Fibroblast of skin of back (primary cell): ENCODE measurements at places on chromosomes 7 and 10.

DNA sequence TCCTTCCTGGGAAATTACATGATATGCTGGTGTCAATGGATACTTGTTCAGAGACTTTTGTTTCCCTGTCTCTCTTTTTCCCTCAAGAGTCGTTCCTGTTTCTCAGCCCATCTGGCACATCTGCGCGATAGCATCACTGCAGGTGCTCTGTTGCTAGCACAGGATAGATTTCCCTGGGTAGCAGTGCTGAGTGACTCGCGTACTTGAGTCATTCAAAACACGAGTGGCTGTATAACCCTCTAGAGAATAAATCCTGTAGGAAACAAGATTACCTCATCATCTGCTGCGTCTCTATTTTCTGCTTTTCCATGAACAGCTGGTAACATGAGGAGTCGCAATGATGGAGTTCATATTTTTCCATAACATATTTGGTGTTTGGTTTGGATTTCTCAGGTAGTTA lies 452.0 kb upstream of the FZD8 start:
- no peak for DNase-seq

GRCh38 chr10:111128331-111129180 lies 51.7 kb downstream of the ADRA2A start:
- peak; percentile 17 for DNase-seq

DNA sequence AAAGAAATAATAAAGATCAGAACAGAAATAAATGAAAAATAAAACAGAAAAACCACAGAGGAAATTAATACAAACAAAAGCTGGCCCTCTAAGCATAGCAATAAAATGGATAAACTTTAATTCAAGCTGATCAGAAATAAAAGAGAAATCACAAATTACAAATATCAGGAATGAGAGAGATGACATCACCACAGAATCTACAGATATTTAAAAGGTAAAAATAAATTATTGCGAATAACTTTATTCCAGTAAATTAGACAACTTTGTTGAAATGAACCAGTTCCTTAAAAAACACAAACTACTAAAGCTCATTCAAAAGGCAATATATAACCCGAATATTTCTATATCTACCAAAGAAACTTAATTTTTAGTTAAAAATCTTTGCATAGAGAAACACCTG lies 131.7 kb downstream of the PPP1R3A start:
- DNase-seq, result no peak

DNA sequence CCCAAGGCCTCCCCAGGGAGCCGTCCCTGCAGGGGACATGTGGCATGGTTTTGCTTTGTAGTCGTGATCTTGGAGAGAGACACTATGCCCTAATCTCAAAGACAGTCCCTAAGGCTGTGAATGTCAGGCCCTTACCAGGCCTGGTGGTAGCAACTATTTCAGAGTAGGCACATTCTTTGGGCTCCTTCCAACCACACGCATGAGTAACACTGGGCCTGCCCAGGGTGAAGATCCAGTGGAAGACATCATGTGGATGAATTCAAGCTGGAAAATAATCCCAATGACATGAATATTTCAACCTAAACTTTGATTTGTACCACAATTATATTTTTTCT lies 39.5 kb upstream of the INSIG1 start:
- DNase-seq, result peak; percentile 97

DNA sequence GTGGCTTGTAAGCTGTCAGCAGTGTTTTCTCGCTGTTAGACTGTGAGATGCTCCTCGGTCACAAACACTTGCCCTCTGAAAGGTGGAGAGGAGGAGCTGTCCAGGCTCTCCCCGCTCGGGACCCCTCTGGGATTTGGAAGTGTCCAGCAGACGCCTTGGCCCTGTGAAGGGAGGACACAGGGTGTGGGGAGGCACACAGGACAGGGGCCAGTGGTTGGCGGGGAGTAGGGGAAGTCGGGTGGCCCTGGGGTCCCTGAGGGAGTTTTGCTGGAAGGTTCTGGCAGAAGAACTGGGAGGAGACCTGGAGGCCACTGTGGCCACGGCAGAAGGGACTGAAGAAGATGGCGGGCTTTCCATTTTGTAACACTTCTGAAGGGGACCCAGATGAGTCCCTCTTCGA lies 47.2 kb upstream of the DPYSL4 start:
- DNase-seq, result no peak

- peak; percentile 75 for DNase-seq
These were observed 101.9 kb upstream of the TNRC18 start for GRCh38 chr7:5525271-5526099.

DNA sequence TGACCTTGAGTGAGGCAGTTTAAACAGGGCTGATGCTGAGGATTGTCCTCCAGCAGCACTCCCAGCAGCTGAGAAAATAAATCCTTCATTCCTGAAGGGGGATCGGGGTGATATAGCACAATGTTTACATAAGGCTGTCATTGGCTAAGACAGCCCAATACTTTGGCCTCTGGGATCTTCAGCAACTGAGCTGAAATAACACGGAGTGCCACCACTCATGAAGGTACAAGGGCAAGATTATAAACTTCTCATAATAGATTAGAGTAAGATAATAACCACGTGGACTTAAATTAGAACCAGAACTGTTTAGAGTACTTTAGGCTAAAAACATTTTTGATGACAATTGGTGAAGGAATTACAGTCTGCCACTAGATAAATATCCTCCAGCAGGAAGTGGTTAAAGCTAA lies 70.0 kb upstream of the PAPSS2 start:
- peak; percentile 52 for DNase-seq

GRCh38 chr7:50474382-50475160 lies 24.4 kb upstream of the FIGNL1 start:
- no peak for DNase-seq

DNA sequence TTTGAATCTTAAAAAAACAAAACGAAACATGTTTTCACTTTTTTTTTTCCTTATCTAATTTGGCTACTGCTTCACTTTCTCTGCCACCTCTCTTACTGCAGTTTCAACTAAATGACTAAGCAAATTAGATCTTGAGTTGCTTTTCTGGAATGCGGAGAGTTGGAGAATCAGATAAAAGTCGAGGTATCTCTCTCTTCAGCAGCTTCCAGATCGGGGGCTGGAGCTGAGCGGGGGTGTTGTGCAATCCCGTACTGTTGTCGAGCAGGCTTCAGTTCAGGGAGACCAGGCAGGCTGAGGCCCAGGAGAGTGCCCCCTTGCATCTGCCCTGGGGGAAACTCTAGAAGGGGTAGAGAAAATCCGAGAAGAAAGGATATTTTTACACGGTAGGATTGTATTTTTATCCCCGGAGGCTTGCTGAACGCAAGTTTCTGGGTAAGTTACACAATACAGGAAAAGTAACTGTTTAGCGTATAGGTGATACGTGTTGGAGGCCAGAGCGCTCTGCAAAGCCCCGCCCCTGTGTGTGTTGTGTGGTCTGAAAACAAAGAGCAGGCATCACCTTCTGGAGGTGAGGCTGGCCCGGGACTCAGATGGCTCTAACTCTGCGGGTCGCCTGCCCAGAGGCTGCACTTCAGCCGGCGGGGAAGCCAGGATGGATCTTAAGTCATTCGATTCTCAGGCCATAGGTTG lies 116.6 kb downstream of the KLF6 start:
- DNase-seq, result peak; percentile 58

DNA sequence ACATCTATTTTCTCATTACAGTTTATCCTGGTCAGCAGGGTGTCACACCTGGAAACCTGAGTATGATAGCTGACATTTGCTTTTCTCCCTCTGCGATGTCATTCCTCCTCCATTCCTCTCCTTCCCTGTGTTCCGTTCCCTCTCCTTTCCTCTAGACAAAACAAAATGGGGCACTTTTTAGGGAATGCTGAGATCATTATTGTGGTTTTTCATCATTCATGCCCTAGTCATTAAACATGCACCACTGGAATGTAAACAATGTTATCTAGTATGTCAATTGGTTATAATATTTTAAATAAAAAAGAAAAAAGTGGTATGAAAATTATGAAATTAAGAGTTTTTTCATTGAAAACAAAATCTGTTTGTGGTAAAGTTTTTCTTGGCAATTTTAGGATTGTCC lies 132.6 kb downstream of the MAPK8 start:
- DNase-seq, result peak; percentile 88

DNA sequence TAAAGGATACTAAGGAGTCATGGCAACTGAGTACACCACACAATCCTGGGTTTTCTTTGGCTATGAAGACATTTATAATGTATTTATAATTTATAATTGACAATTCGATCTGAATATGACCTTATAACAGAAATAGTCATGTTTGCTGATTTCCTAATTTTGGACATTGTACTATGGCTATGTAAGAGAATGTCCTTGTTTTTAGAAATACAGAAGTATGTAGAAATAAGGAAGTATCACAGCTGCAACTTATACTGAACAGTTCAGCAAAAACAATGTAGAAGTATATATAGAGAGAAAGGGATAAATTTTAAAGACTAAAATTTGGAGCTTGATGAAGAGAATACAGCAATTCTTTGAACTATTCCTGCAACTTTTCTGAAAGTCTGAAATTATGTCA lies 32.6 kb downstream of the PRLHR start:
- DNase-seq, result no peak

DNA sequence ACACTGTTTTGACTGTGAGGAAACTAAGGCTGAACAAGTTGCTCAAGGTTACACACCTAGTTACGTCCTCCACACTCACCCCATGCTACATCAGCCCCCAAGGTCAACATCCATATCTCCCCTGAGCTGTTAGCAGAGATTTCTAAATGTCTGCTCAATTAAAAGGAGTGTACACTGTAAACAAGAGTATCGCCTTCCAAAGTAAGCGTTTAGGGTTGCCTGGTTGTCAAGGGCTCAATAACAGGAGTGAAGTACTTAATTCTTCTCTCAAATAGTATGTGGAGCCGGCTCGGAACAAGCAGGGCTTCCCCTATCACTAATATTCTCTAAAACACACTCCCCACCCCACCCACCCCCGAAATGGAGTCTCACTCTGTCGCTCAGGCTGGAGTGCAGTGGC lies 412.8 kb upstream of the GALNT17 start:
- DNase-seq, result no peak

- no peak for DNase-seq
These were observed 7.5 kb upstream of the TECTB start for GRCh38 chr10:112275512-112276245.

GRCh38 chr7:45647967-45648670 lies 74.0 kb downstream of the ADCY1 start:
- no peak for DNase-seq

DNA sequence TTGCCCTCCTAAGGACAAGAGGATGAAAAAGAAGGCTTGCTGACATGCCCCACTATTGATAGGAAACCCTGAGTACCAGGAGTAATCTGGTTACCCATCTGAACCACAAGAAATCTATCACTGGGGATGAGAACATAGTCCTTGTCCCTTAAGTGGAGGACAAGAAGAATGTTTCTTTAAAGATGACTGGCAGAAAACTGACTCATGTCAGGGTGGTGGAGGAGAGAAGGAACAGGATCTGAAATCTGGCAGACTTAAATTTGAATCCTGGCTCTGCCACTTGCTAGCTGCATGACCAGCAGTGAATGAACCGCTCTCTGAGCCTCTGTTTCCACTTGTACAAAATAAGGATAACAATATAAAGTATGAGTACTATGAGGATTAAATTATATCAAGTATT lies 38.9 kb upstream of the XPNPEP1 start:
- DNase-seq, result peak; percentile 73

DNA sequence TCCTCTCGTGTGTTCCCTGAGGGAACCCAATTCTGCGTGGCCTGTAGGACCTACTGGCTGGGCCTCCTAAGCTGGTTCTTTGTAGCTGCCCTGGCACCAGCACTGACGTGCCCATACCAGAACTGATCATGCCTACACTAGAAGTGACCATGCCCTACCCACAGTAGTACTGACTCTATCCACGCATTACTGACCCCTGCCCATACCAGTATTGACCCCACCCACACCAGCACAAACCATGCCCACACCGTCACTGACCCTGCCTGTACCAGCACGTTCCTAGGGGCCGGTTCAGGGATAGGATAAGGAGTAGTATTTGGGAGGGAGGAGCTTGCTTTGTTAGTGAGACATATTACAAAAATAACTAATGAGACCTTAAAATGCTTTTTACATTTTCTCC lies 88.0 kb downstream of the DOCK1 start:
- DNase-seq, result no peak

DNA sequence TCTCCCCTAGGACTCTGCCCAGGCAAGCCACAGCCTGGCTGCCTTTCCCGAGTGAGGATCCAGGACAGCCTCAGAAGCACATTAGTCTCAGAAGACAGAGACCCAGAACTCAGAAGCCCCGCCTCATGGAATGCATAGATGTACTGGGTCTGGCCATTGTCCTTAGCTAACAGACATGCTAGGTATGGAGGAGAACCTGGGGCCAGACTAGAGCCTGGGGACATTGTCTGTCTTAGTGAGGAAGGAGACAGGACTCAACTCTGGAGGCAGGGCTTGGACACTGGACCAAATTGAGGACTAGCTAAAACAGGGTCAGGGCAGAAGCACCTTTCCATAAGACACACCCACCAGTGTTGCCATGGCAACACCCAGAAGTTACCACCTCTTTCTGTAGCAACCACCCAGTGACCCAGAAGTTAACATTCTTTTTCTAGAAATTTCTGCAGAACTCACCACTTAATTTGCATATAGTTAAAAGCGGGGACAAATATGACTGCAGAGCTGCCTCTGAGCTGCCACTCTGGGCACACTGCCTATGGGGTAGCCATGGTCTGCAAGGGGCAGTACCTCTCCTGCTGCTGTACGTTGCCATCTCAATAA lies 27.5 kb downstream of the TLX1 start:
- no peak for DNase-seq

GRCh38 chr7:94177441-94177840 lies 173.3 kb upstream of the BET1 start:
- DNase-seq, result no peak

DNA sequence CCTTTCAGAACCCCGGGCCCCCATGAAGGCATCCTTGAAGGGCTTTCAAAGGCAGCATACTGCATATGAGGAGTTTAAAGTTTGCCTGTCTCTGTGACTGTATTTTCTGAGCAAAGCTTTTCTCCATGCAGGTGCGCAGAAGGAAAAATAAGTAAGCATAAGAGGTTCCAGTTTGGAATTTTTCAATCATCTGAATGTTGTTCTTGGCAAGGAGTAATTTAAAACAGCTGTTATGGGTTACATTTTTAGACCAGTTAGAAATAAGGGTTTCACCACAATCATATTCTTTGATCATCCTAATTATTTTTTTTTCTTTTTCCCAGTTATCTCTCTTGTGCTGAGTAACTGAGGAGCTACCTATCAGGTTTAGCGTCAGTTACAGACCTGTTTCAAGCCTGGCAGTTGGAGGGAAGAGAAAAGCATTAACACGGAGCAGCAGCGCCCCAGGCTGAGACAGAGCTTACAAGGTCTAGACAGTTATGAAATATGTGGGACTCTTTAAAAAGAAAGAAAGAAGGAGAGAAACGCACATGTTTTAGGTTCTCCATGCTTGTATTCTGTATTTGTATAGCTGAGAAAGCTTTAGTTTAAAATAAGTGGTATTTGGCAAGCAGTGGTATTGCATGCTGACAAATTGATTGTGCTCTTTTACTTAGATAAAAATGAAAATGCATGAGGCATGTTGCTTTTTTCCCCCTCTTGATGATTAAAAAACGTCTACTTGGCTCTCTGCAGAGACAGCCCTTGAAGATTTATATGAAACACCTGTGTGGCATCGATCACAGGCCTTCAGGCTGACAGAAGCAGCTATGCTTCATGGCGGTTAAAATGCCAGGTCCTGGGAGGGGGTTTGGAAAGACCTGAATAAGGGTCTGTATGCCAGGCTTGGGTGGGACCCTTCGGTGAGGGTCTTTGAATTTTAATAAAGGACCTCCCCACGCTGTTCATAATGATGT lies 157.6 kb downstream of the GRK5 start:
- no peak for DNase-seq

- DNase-seq, result no peak
These were observed 186.4 kb downstream of the LRRC4 start for GRCh38 chr7:127844707-127845331.

- DNase-seq, result no peak
These were observed 173.3 kb downstream of the CFTR start for GRCh38 chr7:117652943-117653680.

- no peak for DNase-seq
These were observed 441.3 kb upstream of the MKI67 start for GRCh38 chr10:128567551-128567950.
